Hepatocyte (in vitro differentiated cells): ENCODE measurements at places on chromosomes 13 and 19. TPM values are rescaled to one million over a fixed set of nuclear protein-coding genes. Genes with fewer than 3 reads are reported as not detected.
A peak's percentile ranks its signal among the peaks of the same experiment; 100 is the strongest.

Gene PEAK3
- 0.15 and 0.57 TPM in 2 replicates for polyA plus RNA-seq

Gene SYNGR4
- 0.51 and 1.3 TPM in 2 replicates for polyA plus RNA-seq

DNA sequence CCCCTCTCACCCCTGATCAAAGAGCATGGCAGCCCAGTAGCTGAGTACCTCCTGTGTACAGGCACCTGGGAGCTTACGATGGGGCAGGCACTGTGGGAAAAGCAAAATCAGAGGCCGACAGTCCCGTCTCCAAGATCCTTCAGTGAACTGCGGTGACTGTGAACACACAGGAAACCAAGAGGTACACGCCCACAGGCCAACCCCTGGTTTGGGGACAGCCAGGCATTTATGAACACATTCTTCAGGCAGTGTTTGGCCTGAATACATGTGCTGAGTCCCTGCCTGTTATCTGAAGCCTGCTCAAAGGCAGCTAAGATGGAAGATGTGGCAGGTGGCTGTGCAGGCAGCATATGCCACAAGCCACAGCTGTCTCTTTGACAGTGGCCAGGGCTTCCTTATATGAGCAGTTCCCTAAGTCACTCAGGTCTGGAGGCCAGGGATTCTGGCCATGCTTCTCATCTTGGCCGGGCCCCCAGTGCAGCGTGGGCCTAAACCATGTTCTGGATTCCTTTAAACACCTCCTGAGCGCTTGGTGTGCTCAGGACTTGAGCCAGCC is 123.6 kb downstream of the UQCRFS1 start:
- no peak for DNase-seq

DNA sequence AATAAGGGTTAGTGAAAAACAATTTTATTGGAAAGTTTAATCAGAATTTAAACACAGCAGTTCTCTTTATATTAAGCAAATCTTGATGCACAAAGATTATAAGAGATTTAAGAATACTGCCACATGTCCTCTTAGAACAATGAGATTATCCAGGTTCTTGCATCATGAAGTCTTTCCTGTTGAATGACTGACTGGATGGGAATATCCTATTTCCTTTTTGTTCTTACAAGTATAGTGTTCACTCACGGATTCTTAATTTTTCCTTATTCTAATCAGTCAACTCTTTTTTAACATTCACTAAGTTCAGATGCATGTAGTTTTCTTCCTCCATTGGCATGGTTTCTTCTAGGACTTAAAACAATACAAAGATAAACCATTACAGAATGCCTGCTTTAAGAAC is 10.1 kb downstream of the URI1 start:
- DNase-seq: no peak

DNA sequence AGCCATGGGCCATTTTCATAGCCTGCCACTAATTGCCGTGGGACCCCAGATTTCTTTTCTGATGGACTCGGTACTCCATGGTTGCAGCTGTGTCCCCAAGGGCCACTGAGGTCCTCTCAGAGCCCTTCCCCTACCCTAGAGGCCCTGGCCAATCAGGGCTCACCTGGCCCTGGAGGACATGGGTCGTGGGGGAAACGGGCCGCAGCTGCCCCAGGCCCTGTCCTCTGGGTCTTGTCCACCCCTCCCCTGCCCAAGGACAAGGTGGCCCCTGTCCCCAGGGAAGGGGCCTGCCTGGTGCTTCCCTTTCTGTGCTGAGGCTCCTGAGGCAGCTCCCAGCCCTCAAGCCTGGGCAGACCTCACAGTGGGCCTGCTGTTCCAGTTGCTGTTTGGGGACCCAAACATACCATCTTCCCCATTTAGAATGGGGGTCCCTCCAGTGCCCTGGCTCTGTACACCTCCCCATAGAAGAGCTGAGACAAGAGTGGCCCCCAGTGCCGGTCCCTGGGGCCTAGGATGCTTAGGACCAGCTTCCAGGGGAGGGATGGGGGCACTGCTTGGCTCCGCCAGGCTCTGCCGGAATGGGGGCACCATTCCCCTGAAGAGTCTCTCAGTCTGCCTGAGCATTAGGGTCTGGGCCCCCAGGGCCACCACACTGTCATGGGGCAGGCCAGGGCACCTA is 3.2 kb downstream of the RAB11B start:
- DNase-seq: no peak

- no peak for DNase-seq
Measured at GRCh38 chr13:23877286-23877685, 11.9 kb downstream of the MIPEP start.

Gene GPC5
- 3.9 and 4.7 TPM in 2 replicates for polyA plus RNA-seq

- no peak for DNase-seq
Measured at GRCh38 chr13:50098693-50099092, 83.4 kb downstream of the KCNRG start.

GRCh38 chr19:58555920-58556621 is 1.2 kb upstream of the CHMP2A start:
- DNase-seq: peak; percentile 16

GRCh38 chr19:34359954-34360315 is 5.1 kb upstream of the GPI start:
- no peak for DNase-seq

DNA sequence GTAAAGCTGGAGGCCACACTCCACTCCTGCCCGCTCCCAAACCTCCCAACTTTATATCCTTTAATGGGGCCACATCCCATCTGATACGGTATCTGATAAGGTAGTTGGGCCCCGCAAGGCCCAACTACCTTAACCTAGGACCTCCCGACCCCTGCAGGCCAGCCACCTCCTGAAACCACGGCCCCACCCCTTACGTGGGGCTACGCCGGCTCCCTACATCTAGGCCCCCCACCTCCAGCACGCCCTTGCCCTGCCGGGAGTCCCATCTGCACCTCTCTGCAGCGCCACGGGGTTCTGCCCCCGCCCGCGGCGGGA is 2.2 kb downstream of the IGFLR1 start:
- no peak for DNase-seq

Gene UHRF1
- polyA plus RNA-seq: 11.5 and 13.6 TPM in 2 replicates

Gene ZNF723
- not detected in 2 replicates for polyA plus RNA-seq

- DNase-seq: no peak
Measured at GRCh38 chr19:10112037-10112761, 706 bp downstream of the P2RY11 start.

DNA sequence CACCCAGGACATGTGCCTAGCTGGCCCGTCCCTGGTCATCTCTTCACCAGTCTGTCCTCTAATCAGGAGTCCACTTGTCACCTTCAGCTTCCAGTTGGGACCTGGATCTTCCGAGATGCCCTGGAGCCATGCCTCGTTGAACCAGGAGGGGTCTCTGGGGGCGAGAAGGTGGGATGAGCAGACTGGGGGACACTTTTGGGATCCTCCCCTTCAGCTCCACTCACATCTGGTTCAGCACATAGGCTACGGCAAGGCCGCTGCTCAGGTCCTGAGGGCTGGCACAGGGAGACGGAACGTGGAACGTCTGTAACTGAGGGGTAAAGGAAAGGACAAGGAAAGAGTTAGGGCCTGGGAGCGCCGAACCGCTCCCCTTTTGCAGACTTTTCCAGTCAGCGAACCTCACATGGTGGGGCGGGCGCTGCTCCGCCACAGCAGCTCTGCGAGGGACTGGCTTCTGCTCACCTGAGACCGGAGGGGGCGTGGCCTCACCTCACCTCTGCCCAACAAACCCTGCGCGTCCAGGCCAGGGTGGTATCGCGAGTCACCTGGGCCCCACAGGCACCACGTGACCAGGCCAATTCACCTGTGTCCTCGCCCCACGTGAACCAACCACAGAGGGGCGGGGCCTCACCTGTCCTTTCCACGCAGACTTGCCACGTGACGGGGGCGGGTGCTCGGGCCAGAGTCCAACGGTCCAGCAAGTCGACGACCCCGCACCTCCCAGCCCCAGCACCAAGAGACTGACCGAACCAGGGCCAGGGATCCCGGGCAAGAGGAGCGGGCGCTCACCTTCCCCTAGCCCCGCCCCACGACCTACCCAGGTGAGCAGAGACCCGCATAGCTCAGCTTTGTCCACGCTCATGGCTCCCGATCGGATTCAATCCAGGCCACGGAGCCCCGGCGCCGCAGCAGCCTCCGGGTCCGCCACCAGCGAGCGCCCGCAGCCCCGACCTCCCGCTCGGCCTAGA is at the start of gene HOOK2:
Gene HOOK2, minus strand, starts transcription at position 965 of the 968 bp plus-strand sequence. Its CDS starts 103 bp downstream, at position 862.
- peak; percentile 98 for DNase-seq

- no peak for DNase-seq
Measured at GRCh38 chr19:40867701-40868100, 14.3 kb downstream of the CYP2A7 start.

Gene PRKCSH
- polyA plus RNA-seq: 245 and 251 TPM in 2 replicates

Gene SYMPK
- 33.4 and 39.0 TPM in 2 replicates for polyA plus RNA-seq

GRCh38 chr13:35994131-35994966 is 136.8 kb downstream of the DCLK1 start:
- DNase-seq: peak; percentile 34

GRCh38 chr13:101190976-101191375 is 225.3 kb downstream of the NALCN start:
- DNase-seq: no peak

- peak; percentile 58 for DNase-seq
Measured at GRCh38 chr19:43572171-43572588, 3.1 kb downstream of the XRCC1 start.

Gene UNC13A
- 0.21 TPM in 1 of 2 replicates, not detected in the other for polyA plus RNA-seq

GRCh38 chr19:41951686-41952172 is 7.4 kb downstream of the RABAC1 start:
- peak; percentile 87 for DNase-seq

DNA sequence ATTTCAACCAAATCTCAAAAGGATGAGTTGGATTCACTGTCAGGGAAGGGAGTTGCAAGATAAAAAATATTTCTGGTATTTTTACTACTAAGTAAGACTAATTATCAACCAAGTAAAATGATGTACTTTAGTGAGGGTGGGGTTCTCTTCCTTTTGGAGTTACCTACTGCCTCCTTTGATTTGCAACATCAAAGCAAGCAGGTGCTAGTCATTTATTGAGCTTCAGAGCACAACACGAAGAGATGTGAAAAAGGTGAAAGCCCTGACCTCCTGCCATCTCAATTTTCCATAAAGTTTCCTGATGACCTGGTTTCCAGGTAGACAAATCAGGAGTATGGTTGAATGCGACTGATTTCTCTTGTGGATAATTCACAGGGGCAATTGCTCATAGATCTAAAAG is 96.0 kb downstream of the CDADC1 start:
- no peak for DNase-seq

Gene RYR1
- 0.21 and 0.39 TPM in 2 replicates for polyA plus RNA-seq

Gene TPTE2
- polyA plus RNA-seq: not detected in 2 replicates

DNA sequence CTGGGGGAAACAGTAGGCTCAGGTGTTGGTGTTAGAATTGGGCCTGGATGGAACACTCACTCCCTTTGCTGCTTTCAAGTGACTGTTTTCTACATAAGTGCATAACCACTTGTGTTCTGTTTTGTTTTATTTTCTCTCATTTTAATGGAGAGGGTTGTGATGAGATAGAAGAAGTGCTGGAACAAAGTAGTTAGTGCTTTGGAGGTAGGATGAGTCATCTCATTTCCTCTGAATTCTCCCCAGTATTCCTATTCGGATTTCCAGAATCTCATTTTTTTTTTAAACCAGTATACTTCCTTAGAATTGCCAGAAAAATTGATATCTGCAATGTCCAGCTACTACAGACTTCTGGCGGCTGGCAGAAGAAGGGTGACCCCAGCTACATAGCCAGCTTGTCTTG is 575.9 kb downstream of the MYO16 start:
- no peak for DNase-seq

- DNase-seq: no peak
Measured at GRCh38 chr19:45324349-45324907, 1.8 kb upstream of the CKM start.

DNA sequence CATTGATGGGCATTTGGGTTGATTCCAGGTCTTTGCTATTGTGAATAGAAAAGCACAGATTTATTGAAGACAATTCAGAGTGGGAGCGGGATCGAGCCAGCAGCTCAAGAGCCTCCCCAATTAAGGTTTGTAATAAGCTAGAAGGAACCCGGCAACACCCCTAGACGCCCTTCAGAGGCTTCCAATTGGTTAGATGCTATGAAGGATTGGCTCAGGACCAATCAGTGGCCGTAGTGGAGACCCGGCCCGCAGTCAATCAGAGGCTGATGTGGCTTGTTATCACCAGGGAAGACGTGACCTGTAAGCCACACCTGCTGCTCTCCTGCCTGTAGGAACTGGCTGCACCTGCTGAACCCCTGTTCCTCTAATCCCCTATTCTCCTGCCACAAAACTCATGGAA is 14.6 kb downstream of the SIGLEC11 start:
- no peak for DNase-seq

Gene CGB3
- polyA plus RNA-seq: not detected in 2 replicates

DNA sequence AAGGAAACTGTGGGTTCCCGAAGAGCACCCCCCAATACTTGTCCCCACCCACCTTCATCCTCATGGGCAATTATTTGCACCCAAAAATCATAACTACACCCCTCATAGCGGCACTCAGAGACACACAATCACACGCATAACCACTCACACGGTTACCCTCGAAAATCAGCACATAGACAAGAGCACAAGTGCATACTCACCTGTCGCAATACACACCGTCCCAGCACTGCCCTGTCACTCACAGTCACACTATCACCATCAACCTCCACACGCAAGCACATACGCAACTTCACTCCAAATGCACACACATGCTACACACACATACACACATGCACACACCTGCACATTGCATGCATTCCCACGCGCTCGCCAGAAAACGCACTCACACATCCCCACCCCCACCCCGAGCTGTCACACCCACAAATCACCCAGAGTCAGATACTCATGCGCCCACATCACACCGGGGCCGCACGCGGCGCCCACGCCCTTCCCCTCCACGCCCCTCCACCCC is 535 bp downstream of the COL5A3 start:
- DNase-seq: no peak

GRCh38 chr13:51332566-51333361 is 6.7 kb upstream of the SERPINE3 start:
- no peak for DNase-seq

Gene TUBA3C
- not detected in 2 replicates for polyA plus RNA-seq

DNA sequence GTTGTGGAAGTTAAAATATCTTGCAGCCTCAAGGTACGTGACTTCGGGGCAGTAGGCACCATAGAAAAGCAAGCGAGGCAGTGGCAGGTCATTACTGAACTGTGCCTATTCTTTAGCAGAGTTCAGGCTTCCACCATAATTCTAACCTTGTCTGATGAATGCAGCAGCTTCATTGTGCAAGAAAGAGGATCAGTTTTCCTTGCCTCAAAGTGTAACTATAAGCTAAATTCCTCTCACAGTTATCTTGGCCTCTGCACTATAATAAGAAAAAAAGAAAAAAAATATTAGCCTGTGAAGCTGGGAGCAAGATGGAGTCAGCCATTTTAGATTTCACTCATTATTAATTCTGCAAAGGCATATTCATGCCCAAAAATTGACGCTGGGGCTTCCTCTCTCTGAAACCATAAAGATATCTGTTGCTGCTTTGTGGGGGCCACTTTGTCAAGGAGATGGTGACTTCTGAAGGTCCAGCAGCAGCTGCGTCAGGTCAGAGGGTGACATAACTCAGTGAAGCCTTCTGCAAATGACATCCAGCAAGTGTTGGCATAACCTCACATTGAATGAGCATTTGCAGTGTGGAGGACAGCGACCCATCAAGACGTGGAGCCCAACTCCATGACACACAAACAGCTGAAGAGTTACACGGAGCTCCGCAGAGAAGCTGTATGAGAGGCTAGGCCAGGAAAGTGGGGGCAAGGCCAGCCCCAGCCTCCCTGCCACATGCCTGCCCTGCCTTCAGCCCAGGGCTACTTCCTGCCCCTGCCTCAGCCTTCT is 23.1 kb upstream of the SACS start:
- DNase-seq: no peak

Gene CRX
- 0.09 and 0.15 TPM in 2 replicates for polyA plus RNA-seq
